Cardiac septum (tissue), 1 donor: ENCODE measurements at places on chromosomes 1 and 21.
A peak's percentile ranks its signal among the peaks of the same experiment; 100 is the strongest.

DNA sequence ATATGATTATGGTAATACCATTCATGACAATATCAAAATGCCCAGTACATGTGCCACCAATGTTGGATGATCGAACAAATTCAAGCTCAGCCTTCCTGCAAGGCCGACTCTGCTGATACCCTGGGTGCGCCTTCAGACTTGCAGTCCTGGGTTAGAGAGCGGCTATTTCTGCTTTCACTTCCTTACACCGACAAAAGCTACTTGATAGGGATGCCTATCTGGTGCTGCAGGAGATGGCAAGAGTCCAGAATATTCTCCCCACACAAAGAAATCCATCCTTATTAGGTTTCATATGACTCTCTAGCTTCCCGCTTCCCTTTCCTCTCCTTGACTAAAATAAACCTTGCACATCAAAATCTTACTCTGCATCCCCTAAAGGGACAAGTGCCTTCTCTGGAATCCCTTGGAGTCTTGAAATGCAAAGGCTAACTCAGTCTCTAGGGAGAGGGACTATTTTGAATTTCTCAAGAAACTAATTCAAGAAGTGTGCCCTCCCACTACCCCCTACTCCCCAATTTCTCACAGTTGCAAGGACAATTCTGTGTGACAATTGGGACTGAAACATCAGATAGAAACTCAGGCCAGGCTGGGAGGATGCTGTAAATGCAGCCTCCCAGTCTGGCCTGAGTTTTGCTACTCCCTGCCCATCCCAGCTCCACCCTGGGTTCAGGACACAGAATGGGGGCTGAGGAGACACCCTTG, 103.1 kb upstream of the USP24 start:
- no peak for DNase-seq

DNA sequence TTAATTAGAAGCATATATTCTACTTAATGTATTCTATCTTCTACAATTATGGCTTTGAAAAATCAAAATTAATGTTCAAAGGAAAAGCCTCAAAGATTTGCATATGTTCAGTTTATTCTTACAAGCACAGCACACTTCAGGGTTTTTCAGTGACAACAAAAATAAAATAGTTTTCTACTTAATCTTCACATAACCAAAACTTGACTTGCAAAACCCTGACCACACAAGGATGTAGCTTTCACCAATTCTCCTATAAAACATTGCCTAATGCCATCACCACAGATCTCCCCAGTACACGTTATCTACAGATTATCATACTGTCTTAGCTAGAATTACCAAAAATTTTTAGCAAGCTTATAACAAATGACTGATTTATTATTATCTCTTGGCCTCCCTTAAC, 23.3 kb downstream of the LPAR3 start:
- no peak for DNase-seq

DNA sequence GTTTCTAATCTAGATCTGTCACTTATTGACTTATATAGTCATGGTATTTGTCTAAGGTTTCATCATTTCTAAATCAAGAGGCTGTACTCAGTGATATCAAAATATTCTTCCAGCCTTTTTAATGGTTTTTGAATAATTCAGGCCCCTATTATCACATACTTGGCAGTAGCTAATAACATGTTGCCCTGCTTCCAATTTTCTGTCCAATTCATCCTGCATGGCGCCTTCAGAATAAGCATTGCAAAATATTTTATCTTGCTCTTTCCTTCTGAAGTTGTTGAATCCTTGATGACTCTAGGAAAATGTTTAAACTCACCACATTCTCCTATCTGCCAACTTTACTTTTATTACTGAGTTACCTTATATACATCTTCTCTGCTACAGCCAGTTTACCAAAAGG, 517.2 kb upstream of the B3GALT2 start:
- no peak for DNase-seq

DNA sequence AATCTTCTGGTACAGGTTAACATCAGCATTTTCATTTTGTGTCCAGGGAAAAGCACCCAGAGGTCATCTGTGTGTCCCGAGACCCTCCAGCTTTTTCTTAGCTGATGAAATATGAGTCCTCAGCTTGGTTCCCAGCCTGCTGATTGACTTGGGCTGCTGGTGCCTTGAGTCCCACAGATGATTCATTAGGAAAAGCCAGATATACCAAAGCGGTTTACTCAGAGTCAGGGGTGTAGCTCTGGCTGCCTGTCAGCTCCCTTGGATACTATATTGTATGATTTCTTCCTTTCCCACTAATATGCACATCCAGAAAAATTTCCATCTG, 43.7 kb upstream of the MAB21L3 start:
- no peak for DNase-seq

GRCh38 chr21:29726044-29726443, 213.8 kb downstream of the GRIK1 start:
- no peak for DNase-seq

GRCh38 chr21:31558962-31559367, 100.5 kb upstream of the SOD1 start:
- peak; percentile 87 for DNase-seq

DNA sequence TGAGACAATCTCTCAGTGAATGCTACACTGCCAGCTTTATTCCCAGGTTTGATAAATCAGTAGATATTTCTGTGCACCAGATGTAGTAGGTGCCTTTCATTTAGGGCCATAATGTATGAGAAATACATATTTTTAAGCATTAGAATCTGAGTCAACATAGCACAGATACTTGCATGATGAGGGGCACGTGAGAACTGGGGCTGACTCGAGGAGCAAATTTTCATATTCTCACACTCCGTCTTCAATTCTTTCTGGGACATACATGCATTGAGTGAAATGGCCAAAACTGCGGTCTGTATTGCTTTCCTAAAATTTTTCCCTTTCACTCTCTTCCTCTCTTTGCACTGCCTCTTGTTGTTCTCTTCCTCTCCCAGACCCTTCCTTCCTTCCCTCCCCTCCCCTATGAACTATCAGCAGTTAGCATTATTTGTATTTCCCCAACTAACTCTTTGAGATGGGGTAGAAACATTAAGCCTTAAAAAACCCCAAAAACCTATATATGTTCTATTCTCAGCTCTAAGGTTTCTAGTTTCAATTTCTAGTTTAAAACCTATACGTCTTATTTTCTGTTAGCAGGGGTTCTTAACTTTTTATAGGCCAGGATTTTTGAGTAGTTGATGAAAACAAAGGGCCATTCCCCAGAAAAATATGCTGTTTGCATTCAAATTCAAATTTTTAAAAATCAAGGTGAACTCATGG, 289.1 kb downstream of the PTBP2 start:
- DNase-seq: no peak

DNA sequence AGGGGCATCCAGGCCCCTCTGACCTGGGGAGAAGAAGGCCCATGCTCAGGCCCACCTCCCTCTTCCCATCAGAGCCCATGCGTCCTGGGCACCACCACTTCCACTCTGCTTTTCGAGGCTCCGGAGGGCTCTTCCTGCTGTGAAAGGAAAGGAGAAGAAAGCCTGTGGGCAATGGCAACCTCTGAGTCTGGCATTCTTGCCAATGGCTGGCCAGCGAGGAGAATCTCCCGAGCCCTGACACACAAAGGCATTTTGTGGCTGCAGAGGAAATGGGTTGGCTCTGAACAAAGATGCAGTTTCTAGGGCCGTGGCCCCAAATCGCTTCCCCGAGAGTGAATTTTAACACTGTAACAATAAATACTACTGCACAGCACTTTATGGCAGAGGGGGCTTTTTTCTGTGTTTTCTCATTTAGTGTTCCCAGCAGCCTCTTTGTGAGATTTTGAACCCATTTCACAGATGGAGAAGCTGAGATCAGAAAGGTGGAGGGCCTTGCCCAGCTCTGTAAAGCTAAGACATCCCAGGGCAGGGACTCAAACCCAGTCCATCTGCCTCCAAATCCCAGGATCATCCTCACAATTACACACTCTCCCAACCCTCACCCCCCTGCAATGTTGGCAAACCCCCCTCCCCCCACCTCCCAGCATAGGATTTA, 35.7 kb upstream of the TMEM51 start:
- DNase-seq: no peak

DNA sequence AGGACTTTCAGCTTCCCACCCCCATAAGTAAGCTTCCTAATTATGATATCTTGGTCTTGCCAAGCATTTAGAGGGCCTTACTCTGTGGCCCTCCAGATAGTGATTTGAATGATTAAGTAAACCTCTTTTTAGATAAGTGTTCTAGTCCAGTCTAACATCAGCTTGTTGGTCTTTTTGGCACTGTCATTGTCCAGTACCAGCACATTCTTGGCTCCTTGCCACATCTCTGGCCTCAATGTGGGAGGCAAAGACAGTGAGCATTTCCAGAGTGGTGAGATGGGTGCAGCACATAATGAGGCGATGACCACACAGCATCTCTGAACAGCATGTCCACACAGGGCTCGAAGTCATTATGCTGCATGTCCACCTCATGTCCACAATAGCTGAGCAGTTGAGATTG, 6.1 kb downstream of the CAPZA1 start:
- DNase-seq: no peak

DNA sequence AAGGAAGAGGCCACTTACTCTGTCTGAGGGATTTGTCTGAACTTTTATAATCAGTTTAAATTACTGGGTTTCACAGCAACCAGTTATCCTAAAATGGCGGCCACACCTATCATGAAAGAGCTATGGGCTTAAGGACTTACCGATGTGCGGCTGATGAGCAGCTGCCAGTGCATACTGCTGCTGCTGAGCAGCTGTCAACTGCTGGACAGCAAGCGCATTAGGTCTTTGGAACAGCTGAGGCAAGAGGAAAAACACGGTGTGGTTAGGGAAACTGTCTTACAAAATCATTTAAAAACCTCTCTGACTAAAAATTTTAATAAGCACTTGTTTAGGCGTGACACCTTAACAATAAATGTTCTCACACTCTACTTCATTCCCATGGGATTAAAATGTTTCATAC, 72.6 kb upstream of the SDC3 start:
- DNase-seq: no peak

- peak; percentile 91 for DNase-seq
Observed at GRCh38 chr21:41425954-41426675, at the start of gene MX1. MX1 (plus strand) TSS chr21:41426239; CDS start chr21:41432071, 5,832 bp downstream.

DNA sequence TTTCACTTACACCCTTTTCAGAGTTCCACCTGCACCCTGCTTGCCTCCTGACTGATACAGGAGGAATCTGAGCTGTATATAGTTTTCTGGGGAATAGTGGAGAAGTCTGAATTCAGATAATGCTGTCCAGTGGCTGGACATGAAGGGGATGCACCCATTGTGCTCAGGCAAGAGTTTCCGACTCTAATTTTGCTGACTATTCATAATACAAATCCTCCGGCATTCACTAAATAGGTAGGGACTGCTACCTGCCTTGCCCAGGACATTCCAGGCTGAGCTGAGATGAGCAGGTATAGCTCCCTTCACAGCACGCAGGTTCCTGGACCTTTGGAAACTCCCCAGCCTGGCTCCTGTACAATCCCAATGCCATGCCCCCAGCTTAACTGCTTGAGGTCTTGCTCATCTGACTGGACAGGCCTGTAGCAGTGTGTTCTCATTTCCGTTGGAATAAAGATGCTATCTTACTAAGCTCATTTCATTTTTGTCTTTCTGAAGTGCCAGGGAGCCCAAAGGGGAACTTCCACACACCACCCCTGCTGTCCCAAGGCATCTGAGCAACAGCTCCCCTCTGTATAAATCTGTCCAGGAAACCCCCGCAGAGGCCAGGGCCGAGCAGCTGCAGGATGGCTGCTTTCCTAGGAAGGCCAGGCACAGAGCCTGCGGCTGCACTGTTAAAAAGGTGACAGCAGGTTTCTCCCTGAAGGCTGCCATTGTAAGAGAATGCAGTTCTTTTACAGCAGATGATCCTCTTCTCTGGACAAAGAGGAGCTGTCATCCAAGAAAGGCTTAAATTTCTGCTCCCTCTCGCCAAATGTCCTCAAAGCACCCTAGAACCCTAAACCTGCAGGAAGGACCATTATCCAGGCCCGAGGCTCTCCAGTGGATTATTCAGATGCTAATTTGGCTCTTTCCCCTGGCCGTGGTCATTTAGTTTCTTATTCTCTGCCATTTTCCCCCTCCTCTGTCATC, 21.7 kb upstream of the VASH2 start:
- no peak for DNase-seq

- DNase-seq: no peak
Observed at GRCh38 chr1:176609556-176610408, 146.8 kb downstream of the PAPPA2 start.

- DNase-seq: no peak
Observed at GRCh38 chr1:19203440-19203839, 6.6 kb downstream of the UBR4 start.

- no peak for DNase-seq
Observed at GRCh38 chr1:44408632-44409602, 3.9 kb downstream of the RNF220 start.

DNA sequence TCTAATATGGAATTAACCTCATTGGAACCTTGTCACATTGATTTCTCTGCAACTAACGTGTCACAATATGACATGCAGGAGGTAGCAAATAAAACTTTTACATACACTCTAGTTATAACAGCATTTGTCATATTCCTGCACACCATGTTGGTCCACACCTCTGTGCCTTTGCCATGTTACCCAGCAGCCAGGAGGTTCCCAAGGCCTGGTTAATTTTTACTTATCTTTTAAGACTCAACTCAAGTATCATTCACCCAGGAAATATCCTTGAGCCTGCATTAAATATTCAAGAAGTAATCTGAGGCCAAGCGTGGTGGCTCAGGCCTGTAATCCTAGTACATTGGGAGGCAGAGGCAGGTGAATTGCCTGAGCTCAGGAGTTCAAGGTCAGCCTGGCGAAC, 447.2 kb upstream of the NR5A2 start:
- DNase-seq: no peak
